ENCODE measurements at places on chromosomes 12 and 14.

GRCh38 chr14:70976591-70976990 is 69.3 kb downstream of the PCNX1 start:
- H3K4me1 ChIP-seq: peaks cover 8% of the 10 kb centered on the region
- H3K27ac ChIP-seq: no peak overlapping the region
- no peaks in the 10 kb centered on the region for H3K27me3 ChIP-seq
- no peak overlapping the region for H3K4me3 ChIP-seq
- H3K36me3 ChIP-seq: peaks cover 35% of the 10 kb centered on the region

GRCh38 chr12:63882844-63883243 is 38.3 kb downstream of the SRGAP1 start:
- H3K4me3 ChIP-seq: no peak overlapping the region
- H3K27ac ChIP-seq: no peak overlapping the region
- peaks cover 9% of the 10 kb centered on the region for H3K36me3 ChIP-seq
- no peaks in the 10 kb centered on the region for H3K27me3 ChIP-seq
- DNase-seq: no peak

GRCh38 chr12:125773033-125773640 is 707.9 kb downstream of the AACS start:
- no peak overlapping the region for H3K4me3 ChIP-seq
- H3K27me3 ChIP-seq: no peaks in the 10 kb centered on the region
- peak; percentile 63 for DNase-seq
- H3K4me1 ChIP-seq: no peaks in the 10 kb centered on the region
- no peaks in the 10 kb centered on the region for H3K36me3 ChIP-seq
- no peak overlapping the region for H3K27ac ChIP-seq

- peaks cover 7% of the 10 kb centered on the region for H3K36me3 ChIP-seq
- peaks cover 22% of the 10 kb centered on the region for H3K4me1 ChIP-seq
- H3K4me3 ChIP-seq: no peak overlapping the region
- no peak for DNase-seq
These were observed 26.4 kb downstream of the MOK start for GRCh38 chr14:102278631-102278935.

GRCh38 chr14:67641902-67642749 is 22.4 kb downstream of the ARG2 start:
- no peaks in the 10 kb centered on the region for H3K27me3 ChIP-seq
- no peak for DNase-seq
- no peak overlapping the region for H3K4me3 ChIP-seq
- peaks cover 20% of the 10 kb centered on the region for H3K36me3 ChIP-seq
- no peak overlapping the region for H3K27ac ChIP-seq

- no peak overlapping the region for H3K27ac ChIP-seq
- peaks cover 38% of the 10 kb centered on the region for H3K27me3 ChIP-seq
- H3K4me3 ChIP-seq: no peak overlapping the region
- DNase-seq: no peak
- peaks cover 4% of the 10 kb centered on the region for H3K36me3 ChIP-seq
These were observed 154.4 kb downstream of the EMP1 start for GRCh38 chr12:13350946-13351345.

DNA sequence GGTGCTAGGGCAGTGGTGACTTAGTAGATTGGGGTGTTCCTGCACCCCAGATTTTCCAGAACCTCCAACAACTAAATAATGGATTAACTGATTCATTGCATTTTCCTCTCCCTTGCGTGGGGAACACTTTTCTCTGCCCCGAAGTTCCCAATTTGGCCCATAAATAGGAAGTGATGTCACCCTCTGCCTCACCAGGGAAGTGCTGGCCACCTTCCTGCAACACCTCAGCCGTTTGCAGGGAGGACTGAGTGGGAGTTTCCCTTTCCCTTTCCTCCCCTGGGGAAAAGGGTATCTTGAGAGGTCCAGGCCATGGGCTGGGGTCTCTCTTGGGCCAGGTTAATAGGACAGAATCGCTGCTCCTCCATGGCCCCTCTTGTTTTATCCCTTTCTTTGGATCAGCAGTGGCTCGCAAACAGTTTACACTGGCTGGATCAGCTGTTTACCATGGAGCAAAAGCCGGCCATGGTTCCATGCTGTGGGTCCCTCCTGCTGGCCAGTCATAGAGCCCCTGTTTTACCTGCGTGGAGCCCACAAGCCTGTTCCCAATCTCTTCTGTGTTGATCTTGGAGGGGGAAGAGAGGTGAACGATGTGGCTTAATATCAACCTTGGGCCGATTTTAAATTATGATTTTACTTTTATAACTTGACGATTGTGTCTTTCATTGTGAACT is 91.6 kb upstream of the VRK1 start:
- no peaks in the 10 kb centered on the region for H3K36me3 ChIP-seq
- H3K27me3 ChIP-seq: no peaks in the 10 kb centered on the region
- no peak overlapping the region for H3K27ac ChIP-seq
- H3K4me3 ChIP-seq: no peak overlapping the region
- no peak for DNase-seq
- no peaks in the 10 kb centered on the region for H3K4me1 ChIP-seq

Measured in MCF 10A (cell line).